AG08396 (cell line): ENCODE measurements at places on chromosomes 2 and 18.

- no peak for DNase-seq
These were observed 17.5 kb upstream of the ARHGEF4 start for GRCh38 chr2:130819226-130819607.

DNA sequence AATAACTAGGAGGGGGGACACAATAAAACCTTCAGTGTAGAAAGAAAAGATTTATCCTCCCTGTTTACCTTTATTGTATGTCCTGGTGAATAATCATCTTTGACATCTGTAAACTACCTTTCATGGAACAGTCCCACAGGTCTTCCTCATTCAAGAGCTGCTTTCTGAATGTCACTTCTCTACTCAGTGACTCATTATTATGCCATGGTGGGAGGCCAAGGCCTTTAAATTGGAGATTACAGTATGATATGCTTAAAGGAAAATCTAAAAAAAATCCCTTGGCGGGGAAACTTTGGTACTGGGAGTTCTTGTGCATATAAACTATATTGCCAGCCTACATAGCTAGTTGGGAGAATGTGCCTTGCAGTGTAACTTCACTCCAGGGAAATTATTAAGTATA, 713.0 kb downstream of the TDRD15 start:
- DNase-seq: no peak

GRCh38 chr2:39266139-39266805, 22.5 kb upstream of the CDKL4 start:
- DNase-seq: no peak

GRCh38 chr2:44169155-44169898, 652 bp downstream of the PPM1B start:
- peak; percentile 26 for DNase-seq

DNA sequence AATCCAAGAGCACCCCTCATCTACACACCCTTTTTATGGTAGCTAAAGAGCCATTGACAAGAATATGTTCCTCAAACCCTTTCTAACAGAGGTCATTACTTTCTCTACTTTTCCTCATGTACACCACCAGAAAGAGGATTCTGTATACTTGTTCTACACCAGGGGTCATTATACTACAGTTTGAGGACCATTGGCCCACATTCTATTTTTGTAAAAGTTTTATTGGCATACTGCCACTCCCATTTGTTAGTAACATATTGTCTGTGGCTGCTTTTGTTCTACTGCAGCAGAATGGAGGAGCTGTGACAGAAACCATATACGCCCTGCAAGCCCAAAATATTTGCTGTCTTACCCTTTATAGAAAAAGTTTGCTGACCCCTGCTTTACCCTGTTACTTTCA, 14.3 kb downstream of the HTR2B start:
- no peak for DNase-seq

DNA sequence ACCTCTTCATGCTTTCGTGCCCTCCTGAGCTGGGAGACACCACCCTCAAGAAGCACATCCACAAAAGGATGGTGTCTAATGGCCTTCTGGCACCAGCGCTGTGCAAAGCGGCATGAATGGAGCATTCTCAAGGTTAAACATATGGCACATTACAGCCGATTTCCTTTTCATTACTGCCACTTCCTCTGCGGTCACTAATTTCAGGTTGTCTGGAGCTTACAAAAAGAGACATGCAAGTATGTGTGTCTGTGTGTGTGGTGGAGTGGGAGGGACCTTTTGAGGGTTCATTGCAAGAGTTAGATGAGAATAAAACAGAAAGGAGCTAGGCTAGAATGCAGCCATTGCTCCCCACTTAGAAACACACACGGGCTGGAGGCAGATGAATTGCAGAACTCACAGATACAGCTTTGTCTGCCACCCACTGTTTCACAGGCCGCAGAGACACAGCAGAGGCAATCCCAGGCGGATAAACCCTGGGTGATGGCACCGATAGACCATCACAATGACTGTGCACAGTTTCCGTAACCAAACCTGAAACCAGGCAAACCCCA, 76.0 kb downstream of the TGIF1 start:
- DNase-seq: no peak

DNA sequence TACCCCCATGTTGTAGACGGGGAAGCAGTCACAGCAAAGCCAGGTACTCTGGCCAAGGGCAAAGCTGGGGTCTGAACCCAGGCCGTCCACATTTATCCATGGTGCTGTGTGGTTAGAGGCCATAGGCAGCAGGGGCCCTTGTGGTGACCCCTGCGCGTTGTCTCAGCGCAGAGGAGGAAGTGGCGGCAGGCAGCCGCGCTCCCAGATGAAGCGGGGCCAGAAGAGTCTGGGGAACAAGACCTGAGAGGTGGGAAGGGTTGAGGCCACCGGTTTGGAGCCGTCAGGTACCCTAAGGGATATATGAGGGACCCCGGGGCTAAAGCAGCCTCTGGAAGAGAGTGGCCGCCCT, 770 bp downstream of the ZNF396 start:
- no peak for DNase-seq

DNA sequence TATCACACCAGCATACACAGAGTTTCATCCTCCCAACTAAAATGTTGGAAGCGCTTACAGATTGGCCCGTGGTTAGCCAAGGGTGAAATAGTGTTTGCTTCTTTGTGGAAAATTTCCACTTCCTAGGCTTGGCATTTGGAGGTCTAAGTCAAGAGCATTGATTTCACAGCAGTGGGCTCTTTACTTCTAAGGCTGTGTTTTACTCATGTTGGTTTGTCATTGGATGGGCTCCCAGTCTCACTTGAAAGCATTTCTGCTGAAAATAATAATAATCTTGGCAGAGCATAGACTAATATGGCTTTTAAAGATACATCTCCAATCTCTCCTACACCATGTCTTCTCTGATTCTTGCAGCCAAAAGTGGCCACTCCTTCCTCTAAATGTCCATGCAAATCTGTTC, 82.9 kb downstream of the DYNAP start:
- no peak for DNase-seq

- DNase-seq: no peak
These were observed 8.2 kb upstream of the TUBB6 start for GRCh38 chr18:12299862-12300261.

DNA sequence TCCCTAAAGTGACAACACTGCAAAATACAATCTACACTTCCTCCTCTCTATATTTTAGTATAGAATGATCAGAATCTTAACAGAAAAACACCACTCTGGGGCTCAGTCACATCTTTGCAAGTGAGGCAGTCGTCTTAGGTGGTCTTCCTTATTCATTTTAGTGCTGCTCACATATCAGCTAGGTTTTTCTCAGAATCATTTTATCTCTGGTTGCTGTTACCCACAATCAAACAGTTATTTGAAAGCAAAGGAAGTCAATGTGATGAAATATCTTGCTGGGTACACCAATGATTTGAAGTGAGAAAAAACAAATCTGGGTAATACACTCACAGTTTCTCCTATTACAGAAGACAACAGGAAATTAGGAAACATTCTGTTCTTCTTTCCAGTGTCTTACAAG, 275.2 kb downstream of the DSEL start:
- DNase-seq: no peak

GRCh38 chr18:22018366-22018765, 151.0 kb upstream of the GATA6 start:
- DNase-seq: no peak

DNA sequence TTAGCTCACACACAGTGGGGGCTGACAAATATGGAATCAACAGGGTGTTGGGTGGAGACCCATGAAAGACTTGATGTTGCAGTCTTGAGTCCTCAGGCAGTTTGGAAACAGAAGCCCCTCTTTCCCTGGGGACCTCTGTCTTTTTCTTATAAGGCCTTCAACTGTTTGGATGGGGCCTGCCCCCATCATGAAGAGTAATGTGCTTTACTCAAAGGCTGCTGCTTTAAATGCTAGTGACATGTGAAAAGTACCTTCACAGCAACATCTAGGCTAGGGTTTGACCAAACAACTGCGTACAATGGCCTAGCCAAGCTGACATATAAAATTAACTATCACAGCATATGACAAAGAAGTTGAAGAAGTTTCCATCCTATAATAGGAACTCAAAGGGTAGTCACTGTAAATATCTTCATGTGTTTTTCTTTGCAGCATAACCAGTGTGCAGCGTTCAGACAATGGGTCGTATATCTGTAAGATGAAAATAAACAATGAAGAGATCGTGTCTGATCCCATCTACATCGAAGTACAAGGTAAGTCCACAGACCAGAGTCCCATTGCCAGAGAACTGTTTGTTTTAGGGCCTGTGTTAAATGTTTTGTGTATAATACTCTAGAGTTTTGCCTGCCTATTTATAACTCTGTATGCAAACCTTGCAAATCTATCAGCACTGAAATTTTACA, 46.3 kb downstream of the MERTK start:
- no peak for DNase-seq

GRCh38 chr2:202115479-202115971, 42.5 kb downstream of the KIAA2012 start:
- peak; percentile 33 for DNase-seq

DNA sequence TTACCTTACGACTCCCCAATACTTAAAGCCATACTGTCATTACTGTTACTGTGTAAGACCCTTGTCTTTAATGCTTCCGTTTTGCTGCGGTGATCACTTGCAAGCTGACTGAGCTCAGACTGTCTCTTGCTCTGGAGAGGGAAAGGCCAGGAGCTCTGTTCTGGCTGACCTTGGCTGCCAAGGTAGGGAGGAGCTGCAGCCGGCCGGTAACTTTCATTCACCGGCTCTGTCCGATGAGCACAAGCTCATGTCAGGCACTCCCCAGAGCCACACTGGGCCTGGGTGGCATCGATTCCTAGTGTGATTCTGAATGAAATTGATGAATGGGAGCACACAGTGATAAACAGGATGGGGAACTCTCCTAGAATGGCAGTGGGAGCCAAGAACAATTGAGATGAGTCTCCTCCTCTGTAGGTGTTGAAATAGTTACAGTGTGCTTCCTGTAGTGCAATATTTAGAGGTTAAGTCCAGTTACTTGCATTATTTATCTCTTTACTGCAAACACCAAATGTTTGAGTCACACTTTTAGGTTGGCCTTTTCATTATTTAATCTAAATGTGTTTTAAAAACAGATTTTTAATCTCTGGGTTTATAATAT, 100.9 kb downstream of the ATP9B start:
- no peak for DNase-seq

GRCh38 chr2:222518570-222519381, 94.4 kb downstream of the SGPP2 start:
- DNase-seq: peak; percentile 6

DNA sequence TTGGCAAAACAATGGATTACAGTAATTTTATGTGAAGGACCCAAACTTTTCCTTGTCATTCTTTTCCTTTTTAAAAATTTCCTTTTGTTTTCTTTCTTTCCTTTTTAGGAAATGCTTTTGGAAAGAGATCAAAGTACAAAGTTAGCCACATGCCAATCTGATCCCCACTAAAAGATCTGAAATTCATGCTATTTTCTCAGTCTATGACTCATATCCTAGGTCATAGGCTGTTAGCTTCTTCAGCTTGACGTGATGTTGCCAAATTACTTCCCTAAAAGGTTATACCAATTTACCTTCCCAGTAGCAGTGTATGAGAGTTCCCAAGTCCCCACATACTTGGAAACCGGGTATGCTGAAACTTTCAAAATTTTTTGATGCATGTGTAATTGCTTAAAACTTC, 355.3 kb downstream of the INSIG2 start:
- peak; percentile 26 for DNase-seq

GRCh38 chr2:241793385-241793784, 15.6 kb upstream of the NEU4 start:
- DNase-seq: no peak

DNA sequence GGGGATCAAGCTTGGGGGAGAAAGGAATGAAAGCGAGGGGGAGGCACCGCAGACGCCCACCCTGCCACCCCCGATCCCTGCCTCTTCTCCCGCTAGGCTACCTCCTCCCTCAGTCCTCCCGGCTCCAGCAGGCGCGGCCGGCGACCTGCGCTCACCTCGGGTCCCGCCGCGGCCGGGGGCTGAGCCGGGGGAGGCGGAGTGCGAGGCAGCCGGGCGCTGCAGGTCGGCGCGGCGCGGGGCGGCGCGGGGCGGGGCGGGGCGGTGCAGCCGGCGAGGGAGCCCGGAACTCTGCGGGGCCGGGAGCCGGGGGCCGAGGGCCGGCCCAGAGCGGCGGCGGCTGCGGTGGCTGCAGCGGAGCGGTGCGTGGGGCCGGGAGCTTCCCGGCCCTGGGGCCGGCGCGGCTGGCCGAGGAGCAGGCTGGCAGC, 477 bp downstream of the ACVR1 start:
- no peak for DNase-seq

DNA sequence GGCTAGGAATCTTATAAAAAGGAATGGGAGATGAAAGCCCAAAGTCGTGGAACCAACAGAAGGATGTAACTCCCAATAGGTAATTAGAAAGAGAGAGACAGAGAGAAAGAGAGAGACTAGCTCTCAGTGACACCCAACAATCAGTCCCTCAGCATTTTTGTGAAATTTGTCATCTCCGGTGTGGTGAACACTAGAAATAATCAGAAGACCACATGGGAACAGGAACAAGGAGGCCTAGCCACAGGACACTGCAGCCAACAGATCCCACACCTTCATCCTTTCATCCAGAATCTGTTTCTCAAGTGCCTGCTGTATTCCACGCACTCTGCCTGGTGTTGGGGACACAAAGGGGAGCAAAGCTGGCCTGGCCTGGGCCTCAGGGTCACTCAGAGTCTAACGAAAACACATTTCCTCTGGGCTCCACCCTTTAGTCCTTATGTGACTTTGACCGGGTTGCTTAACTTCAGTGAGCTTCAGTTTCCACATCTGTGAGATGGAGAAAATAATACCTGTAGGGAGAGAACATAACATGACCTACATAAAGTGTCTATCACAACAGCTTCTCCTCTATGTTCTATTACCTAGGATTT, 53.1 kb downstream of the EHD3 start:
- DNase-seq: no peak

GRCh38 chr2:51722311-51722710, 690.4 kb upstream of the NRXN1 start:
- DNase-seq: no peak
